ENCODE measurements at places on chromosomes 1 and 21. TPM values are rescaled to one million over a fixed set of nuclear protein-coding genes. Genes with fewer than 3 reads are reported as not detected.
A peak's percentile ranks its signal among the peaks of the same experiment; 100 is the strongest.

DNA sequence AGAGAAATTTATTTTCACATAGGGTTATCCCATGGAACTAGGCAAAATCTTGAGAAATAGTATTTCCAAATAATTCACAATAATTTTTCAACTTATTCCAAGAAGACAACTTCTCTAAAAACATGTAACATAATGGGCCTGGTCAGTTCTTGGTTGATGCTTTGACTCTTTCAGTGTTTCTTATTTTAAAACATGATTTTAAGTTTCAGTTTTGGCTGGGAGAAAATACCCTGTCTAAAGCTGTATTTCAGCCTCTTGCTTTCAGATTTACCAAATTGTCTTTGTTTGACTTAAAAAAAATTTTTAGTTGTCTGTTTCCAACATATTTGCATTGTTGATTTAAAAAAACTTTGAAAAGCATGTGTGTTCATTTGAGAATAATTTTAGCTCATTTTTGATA lies 5.1 kb downstream of the OR2T4 start:
- no peak for DNase-seq

DNA sequence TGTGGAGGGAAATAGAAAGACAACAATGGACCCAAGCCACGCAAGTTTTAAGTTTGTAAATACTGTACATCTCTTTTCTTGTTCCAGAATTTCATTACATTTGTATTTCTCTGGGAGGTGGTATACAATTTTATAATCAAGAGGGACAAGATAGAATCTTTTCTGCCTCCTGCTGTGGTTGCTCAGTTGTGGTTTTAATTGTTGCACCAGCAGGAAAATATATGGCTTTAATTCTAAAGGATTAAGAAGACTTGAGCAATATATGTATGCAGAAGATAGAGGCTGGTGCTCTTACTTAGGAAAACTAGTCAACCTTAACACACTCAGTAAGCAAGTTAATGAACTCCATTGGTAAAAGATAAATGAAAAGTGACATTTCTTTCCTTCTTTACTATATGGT lies 19.8 kb upstream of the ASB17 start:
- no peak for DNase-seq

GRCh38 chr1:225896937-225897549 lies 8.1 kb upstream of the LEFTY1 start:
- no peak for DNase-seq

- DNase-seq, result no peak
These were observed 326.2 kb downstream of the DUSP10 start for GRCh38 chr1:221415651-221416050.

GRCh38 chr1:102098536-102098935 lies 101.8 kb upstream of the OLFM3 start:
- DNase-seq, result no peak

DNA sequence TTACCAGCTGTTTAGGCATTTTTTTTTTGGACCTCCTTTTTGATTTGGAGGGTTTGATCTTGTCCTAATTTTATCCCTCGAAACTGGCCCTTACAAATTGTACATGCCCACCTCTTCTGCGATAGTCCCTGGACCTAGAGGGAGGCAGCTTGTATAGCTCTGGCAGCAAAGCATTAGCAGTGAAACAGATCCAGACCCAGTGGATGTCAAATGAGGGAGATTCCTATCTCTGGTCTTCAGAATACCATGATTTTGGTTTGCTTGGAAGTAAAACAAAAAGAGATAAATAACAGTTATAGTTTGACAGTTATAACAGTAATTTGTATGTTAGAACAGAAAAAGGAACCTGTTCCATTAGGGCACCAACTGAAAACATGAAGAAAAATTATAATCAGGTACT lies 123.6 kb downstream of the MIS18A start:
- DNase-seq, result no peak

DNA sequence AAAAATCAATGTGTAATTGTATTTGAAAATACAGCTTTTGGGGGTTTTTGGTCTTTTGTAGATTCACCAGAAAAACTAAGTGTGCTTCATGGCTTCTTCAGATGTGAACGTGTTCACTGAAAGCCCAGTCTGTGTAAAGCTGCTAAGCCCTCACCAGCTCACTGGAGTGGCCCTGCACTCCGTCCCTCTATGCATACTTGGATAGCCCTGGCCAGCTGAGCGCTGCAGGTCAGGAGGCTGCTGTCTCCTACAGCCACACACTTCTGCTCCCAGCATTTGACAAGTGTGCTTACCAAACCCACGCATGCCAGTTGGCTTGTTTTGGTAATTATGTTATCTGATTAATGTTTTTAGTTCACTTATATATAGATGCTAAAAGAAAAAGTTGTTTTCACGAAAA lies 163.5 kb downstream of the TLR5 start:
- no peak for DNase-seq

- DNase-seq, result peak; percentile 24
These were observed 485 bp downstream of the SIPA1L2 start for GRCh38 chr1:232629250-232630046.

GRCh38 chr1:157407917-157408525 lies 144.3 kb downstream of the FCRL5 start:
- no peak for DNase-seq

DNA sequence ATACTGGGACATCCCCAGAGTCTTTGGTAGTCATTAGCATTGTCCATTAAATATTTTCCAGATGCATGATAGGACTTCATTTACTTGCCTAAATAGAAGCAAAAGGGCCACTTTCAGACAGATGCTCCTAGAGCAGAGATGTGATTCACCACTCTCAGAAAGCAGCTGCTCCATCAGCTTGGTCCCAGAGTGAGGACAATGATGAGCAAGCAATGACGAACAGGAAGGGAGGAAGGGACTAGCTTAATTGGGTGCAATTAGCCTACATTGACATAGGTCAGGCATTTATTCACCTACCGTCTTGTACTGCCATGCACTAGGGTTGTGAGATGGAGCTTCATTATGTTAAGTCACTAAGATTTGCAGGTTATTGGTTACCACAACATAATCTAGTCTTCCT lies 85.1 kb upstream of the PLXNA2 start:
- DNase-seq, result no peak

- DNase-seq, result no peak
These were observed 319.7 kb downstream of the MATN1 start for GRCh38 chr1:30403726-30404125.

DNA sequence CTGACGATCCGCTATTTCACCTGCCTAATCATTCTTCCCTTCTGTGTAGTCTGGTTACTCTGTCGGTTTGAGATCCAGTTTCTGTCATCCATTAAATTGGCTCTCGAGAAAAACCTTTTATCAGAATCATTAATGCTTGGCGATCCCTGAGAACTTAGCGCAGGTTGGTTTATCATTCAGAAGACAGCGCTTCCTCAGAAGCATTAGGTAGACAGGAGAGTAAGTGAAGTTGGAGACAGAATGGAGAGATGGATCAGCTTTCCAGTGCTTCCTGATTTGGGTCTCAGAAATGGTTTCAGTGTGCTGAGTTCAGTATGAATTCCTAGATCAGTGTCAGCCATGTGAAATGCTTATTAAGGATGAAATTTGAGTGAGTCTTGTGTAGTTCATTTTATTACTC lies 1.3 kb downstream of the USP1 start:
- peak; percentile 23 for DNase-seq

- DNase-seq, result no peak
These were observed 190.3 kb downstream of the VPS13D start for GRCh38 chr1:12420171-12420570.

DNA sequence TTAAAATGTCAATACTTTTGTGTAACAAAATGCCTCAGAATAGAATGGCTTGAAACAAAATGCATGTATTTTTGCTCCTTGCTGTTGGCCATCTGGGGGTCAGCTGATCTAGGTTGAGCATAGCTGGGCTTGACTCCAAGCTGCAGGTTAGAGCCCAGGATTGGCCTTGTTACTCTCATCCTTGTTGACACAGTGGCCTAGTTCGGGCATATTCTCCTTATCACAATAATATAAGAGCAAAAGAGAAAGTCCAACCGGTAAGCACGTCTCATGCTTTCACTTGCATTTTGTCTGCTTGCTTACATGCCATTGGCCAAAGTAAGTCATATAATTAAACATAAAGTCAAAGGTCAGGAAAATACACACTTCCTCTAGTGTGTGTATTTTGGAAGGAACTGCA lies 456.2 kb downstream of the KCNT2 start:
- DNase-seq, result no peak

GRCh38 chr1:39196244-39197215 lies 8.0 kb upstream of the MACF1 start:
- DNase-seq, result no peak

GRCh38 chr1:38941527-38942019 lies at the start of gene RHBDL2:
RHBDL2 (minus strand) TSS chr1:38941830; CDS start chr1:38919212, 22,618 bp downstream.
- peak; percentile 64 for DNase-seq

- peak; percentile 46 for DNase-seq
These were observed 109.7 kb upstream of the IRF2BP2 start for GRCh38 chr1:234719454-234720251.

- DNase-seq, result no peak
These were observed 8.6 kb downstream of the BEND5 start for GRCh38 chr1:48767975-48768510.

DNA sequence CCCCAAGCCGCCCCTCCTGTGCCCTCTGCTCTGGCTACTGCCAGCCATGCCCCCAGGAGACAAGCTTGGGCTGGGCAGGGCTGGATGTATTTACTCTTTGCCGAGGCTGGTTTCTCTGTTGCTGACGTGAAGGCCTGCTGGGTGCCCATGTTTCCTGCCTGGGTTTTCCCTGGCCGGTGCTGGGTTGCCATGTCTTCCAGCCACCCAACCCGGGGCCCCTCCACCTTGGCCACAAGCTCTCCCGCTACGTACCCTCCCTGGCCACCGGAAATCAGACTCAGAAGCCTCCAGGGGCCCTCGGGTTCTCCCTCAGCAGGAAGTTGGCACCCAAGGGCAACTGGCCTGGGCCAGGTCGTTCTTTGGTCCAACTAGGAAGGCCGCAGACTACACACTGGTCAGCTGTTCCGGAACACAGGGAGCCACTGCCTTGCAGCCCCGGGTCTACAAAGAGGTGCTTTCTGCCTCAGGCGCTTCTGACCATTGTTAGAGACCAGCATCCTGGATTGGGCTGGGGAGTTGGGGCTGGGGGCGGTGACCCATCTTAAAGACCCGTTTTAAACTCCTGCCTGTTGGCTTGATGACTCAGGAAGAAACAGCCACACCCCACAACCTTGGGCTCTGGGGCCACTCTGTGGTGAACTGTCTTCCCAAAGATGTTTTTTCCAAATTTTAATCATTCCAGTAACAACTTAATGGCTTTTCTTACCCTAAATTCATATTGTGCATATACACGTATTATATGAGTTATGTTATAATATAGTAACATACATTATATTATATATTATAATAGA lies 71.2 kb upstream of the RUNX3 start:
- no peak for DNase-seq

- DNase-seq, result no peak
These were observed 17.6 kb upstream of the SFPQ start for GRCh38 chr1:35210321-35211119.

DNA sequence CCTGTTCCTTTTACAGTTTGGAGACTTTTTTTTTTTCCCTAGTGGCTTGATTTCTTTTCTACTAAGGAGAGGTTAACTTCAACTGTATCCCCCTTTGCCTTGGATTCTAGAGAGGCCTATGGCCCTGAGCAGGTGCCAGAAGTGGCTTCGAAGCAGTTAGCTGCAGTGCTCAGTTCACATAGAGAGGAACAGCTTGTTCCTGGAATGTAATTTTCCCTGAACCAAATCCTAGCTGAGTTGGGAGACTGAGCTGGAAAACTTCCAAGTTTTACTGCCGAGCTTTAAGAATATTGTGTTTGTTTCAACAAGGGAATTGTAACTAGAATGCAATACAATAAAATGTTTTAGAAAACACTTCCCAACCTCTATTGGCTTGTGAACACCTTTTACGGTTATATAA lies 17.5 kb downstream of the RD3 start:
- peak; percentile 28 for DNase-seq

- DNase-seq, result no peak
These were observed 36.0 kb downstream of the OVAAL start for GRCh38 chr1:180594723-180595122.

DNA sequence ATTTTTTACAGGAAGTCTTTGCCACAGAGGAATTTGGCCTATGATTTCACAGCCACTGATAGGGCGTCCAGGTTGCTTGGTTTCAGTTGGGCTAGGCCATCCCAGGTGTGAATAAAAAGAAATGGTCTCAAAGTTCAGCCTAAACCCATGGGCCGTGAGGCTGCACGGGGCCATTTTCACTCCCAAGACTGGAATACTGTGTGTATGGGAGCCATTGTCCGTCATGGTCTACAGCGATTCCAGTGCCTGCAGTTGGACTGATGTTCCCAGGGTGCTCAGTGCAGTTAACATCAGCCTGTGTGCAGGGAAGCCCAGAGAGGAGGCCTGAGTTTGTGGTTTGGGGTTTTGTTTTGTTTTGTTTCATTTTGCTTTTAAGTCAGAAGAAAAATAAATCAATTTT lies 133.2 kb downstream of the ADSS2 start:
- DNase-seq, result no peak

DNA sequence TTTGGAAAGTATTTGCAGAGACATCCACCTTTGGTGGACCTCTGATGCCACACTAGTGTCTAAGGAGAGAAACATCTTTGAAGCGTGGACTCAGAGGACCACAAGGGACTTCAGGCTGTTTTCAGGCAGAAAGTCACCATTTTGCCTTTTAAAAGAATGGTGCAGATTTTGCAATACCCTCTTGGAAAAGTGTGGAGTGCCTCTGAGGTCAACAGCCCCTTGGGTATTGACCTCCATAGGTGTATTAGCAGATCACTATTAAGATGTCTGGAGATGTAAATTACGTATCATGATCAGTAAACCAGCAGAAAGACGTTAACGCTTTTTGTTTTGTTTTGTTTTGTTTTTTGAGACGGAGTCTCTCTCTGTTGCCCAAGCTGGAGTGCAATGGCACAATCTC lies 87.0 kb downstream of the INTS7 start:
- no peak for DNase-seq

DNA sequence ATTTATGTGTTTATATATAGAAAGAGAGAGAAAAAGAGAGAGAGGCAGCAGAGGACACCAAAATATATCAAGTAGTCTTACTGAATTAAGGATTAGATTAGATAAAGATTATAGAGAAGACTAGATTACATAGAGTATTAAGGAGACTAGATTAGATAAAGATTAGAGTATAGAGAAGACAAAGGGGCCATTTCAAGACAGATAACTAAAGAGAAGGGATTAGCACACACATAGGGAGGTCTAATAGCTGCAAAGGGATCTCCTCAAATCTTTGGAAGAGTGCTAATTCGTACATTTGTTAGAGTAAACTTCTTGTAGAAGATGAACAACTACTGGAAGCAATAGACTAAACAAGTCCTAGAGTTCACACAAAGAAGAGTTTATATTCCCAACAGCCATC lies 34.2 kb downstream of the OR6Y1 start:
- no peak for DNase-seq

Gene GNG4
- 3.4 TPM for total RNA-seq

Gene IL19
- not detected for total RNA-seq

Gene OR2T4
- not detected for total RNA-seq

Gene HES2
- 3.1 TPM for total RNA-seq

Gene ARTN
- not detected for total RNA-seq

Gene GPBP1L1
- 108 TPM for total RNA-seq

Gene ATP6V1G3
- total RNA-seq, result not detected

Gene ZMYM1
- 30.2 TPM for total RNA-seq

Gene FAM72C
- 4.1 TPM for total RNA-seq

Gene CYP4Z1
- total RNA-seq, result not detected

Gene FCER1G
- 0.49 TPM for total RNA-seq

Gene TLR5
- total RNA-seq, result 1.2 TPM

Gene NFIA
- 0.47 TPM for total RNA-seq

Gene LRRIQ3
- total RNA-seq, result 0.14 TPM

Gene ANKRD35
- not detected for total RNA-seq

Gene LINGO4
- not detected for total RNA-seq

Gene RORC
- total RNA-seq, result not detected

Gene ZYG11A
- total RNA-seq, result 8.6 TPM

Gene EIF3I
- 451 TPM for total RNA-seq

Gene CHI3L1
- not detected for total RNA-seq

Gene MIXL1
- total RNA-seq, result not detected

Gene LPAR3
- total RNA-seq, result not detected

Gene CELA2A
- not detected for total RNA-seq

Measured in G401 (cell line).